ENCODE measurements at places on chromosomes 4 and X. TPM values are rescaled to one million over a fixed set of nuclear protein-coding genes. Genes with fewer than 3 reads are reported as not detected.

- no peak for DNase-seq
These were observed 69.0 kb upstream of the FAM9B start for GRCh38 chrX:9102956-9103355.

DNA sequence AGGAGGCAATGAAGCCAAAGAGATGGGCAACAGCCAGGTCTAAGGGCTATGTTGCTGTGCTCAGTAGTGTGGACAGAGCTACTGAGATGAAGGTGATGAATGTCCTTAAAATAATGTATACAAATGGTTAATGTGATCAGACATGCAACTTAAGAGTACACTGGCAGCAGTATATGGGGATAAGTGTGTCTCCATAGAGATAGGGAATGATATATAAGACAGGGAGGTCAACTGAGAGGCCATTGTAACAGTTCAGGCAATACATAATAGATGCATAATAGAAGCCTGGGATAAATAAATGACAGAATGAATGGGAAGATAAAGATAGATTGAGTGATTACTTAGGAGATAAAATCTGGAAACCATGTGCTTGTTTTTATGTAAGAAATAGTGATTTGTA, 250.0 kb downstream of the CFAP299 start:
- no peak for DNase-seq

- DNase-seq, result no peak
These were observed 225.2 kb upstream of the SLIT2 start for GRCh38 chr4:20026456-20026855.

GRCh38 chrX:102129473-102129872, 4.0 kb downstream of the TCEAL2 start:
- DNase-seq, result no peak

GRCh38 chrX:31743004-31743403, 671.2 kb upstream of the FTHL17 start:
- DNase-seq, result no peak

DNA sequence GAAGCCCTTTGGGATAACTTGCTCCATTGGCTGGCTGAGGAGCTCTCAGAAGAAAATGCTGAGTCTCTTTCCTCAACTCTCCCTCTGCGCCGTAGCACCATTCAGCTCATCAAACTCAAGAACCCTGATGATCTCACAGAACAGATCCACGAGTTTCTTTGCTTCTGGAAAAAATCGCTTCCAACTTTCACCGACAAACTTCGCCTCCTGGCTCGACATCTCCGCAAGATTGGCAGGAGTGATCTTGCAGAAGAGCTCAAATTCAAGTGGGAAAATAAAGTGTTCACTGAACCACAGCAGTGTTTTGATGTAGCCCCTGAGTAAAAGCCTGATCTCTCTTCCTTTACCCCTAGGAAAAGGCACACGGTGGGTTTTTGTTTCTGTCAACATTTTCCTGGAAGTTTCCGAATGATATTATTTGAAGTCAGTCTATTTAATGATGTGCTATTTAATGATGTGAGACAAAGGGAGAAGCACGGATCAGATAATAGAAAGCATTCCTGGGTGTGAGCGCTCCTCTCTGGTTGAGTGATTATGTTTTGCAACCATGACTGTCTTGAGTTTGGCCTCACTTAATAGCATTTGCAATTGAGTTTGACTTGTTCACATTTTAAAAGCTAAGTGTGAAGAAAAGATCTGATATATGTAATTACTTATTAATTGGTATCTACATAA, 62.2 kb downstream of the DTHD1 start:
- no peak for DNase-seq

- no peak for DNase-seq
These were observed 10.0 kb upstream of the OPHN1 start for GRCh38 chrX:68443155-68443868.

DNA sequence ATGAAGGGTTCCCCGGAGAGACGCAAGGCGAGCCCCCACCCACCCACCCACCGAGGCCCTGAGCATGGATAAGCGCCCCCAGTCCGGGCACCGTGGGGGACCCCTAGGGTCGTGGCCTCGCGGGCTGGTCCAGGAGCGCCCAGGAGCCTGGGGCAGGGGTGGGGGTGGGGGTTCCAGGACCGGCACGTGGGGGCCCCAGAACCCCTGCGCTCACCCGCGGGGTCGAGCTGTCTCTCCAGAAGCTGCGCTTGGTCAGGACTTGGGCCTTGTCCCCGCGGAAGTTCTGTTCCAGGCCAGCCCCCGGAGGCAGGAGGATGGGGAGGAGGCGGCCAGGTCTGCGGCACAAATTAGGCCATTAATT, 11.2 kb upstream of the SHOX start:
- no peak for DNase-seq

DNA sequence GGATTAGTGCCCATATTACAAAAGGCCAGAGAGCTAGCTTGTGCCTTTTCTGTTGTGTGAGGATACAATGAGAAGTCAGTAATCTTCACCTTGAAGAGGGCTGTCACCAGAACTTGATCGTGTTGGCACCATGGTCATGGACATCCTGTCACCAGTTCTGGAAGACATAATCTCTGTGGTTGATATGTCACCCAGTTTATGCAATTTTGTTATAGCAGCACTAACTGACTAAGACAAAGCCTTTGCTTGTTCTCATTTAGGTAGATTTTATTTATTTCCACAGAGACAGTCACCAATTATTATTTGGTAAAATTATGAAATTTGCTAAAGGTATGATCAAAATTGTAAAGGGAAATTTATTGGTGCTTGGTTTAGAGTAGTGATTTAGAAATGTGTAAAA, 308.8 kb upstream of the CPXCR1 start:
- no peak for DNase-seq

GRCh38 chr4:144905286-144905685, 192.7 kb downstream of the ANAPC10 start:
- no peak for DNase-seq

DNA sequence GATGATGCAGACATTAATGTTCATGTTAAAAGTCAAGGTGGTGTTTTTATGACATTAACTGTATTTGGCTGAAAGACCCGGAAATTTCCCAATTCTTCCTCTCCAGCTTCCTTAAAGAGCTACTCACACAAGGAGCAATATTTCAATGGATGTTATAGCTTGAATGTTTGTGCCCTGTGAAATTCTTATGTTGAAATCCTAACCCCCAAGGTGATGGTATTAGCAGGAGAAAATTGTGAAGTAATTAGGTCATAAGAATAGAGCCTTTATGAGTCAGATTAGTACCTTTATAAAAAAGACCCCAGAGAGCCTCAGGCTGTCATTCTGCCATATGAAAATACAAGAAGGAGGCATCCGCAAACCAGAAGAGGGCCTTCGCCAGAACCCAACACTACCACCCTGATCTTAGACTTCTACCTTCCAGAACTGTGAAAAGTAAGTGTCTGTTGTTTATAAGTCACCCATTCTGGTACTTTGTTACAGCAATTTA, 3.6 kb downstream of the TLR1 start:
- no peak for DNase-seq

DNA sequence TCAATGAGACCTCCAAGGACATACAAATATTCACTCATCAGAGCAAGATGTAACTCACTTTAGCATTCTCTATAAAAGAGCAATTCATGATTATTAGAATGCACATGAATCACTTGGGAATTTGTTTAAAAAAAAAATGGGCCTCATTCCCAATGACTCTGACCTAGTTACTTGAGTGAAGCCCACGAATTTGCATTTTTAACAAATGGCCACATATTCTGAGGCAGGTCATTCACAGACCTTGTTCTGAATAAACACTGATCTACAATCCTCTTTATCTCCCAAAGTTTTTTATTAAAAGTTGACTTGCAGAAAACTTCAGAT, 255.1 kb upstream of the VEGFC start:
- no peak for DNase-seq

GRCh38 chrX:105013719-105014118, 206.8 kb downstream of the TEX13A start:
- DNase-seq, result no peak

DNA sequence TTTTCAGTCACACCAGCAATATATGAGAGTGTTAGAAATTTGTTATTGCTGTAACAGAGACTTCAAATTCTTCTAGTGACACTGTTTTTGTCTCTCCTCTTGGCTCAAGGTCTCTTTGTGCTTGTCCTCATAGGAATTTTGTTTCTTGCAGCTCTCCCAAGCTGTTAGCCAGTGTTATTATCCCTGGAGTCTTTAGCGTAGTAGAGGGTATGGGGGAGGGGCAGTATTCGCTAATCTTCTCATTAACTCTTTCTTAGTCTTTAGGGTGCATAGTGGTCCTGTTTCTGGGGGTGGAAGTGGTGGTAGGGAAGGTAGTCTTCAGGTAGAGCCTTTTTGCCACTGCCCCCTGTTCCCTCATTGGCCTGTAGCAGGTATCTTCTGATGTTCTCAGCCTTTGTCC, 79.4 kb downstream of the JADE3 start:
- DNase-seq, result no peak

DNA sequence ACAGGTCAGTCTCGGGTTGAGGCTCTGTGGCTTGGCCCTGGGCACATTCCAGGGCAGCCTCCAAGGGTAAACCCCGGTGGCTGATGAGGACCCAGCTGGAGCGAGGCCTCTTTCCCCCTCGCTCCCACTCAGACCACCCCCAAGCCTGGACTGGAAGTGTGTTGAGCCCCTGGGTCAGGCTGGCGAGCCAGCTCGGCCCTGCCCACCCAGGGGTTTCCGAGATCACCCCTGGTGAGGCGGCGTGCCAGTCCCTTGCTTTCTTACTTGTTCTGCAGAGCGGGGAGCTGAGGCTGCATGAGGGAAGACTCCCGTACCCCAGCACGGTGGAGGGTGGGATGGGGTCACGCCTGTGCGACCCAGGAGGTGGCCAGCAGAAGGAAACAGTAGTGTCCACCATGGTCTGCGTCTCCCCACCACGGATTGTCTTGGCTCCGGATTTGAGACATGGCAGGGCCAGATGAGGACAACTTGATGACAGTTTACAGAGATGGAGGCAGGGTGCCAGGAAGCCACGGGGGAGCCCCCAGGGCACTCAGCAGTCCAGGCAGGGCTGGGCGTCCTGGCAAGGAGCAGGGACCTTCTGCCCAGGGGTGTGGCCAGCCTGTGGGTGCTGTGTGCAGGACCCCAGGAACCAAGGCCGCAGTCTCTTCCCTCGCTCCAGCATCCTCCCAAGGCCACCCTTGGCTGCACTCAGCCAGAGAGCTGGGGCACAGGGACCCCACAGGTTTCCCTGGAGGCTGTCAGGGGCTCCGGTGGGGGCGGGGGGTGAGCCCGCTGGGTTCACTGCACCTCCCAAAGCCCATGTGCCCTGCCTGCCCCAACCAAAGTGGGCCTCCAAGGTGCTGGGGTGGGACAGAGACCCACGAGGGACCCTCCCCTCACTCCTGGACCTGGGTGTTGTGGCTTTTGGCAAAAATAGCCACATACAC, 6.6 kb upstream of the FGFRL1 start:
- DNase-seq, result no peak

GRCh38 chr4:31290836-31291235, 570.7 kb downstream of the PCDH7 start:
- no peak for DNase-seq

- no peak for DNase-seq
These were observed 54.3 kb upstream of the CAMK2D start for GRCh38 chr4:113815826-113816225.

DNA sequence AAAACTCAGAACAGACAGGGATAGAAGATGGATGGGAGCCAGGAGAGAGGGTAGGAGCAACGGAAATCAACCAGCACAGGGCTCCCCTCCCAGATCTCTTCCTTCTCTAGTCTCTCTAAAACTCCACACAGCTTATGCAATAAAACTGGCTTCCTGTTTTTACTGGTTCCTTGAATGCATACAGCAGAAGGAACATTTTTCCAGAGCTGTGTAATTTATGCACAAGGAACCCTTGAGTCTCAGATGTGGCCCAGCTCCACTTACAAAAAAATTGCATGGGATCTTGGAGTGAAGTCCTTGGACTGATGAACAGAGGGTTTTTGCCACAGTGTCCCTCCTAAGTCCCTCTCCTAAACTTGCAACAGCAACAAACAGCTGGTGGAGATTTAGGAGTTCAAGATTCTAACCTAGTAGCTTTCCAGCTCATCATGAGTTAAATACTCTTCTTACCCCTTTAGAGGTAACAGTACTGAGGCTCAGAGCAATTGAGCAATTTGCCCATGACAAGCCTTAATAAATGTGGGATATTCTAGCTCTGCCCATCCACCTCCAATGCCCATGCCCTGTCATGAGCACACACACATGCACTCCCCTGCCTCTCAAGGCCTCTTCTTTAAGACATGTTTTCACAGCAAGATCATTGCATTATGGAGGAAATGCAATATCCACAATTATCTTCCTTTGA, 18.4 kb upstream of the CC2D2A start:
- DNase-seq, result no peak

Gene SLC10A6
- total RNA-seq, result not detected

Gene PGAM4
- not detected for total RNA-seq
